ENCODE measurements at places on chromosomes 11 and 22.
A peak's percentile ranks its signal among the peaks of the same experiment; 100 is the strongest.

DNA sequence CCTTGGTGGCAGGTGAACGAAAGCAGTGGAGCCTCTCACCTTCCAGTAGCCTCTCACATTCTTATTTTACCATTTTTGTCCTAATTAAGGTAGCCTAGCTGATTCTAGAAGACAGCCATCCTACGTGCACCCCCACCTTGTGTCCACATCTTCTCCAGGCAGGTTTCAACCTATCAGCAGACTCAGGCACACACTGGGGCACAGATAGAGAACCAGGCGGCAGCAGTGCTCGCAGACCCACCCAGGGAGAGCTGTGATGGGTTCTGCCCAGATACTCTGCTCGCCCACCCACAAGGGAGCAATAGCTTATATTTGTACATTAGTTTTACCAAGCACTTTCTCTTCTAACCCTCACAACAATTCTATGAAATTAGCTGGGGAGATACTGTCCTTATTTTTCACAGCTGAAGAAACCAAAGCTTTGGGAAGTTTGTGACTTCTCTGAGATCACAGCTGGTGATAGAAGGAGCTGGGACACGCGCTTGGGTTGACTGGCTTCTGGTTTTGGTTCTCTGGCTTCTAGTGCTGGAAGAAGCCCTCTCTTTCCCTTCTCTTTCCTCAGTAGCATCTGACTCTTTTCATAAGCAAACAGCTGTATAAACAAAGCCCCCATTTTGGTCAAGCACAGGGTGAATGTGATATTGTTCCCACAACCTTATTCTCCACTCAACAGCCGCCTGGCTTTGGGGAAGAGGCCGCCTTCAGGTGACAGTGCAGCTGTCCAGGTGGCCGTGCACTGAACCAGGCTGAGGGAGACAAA lies 36.9 kb downstream of the PPP2R1B start:
- DNase-seq = no peak

- DNase-seq = no peak
Measured at GRCh38 chr11:68053117-68053516, 14.3 kb downstream of the TCIRG1 start.

GRCh38 chr22:19888131-19888746 lies 33.6 kb upstream of the GNB1L start:
- peak; percentile 15 for DNase-seq

DNA sequence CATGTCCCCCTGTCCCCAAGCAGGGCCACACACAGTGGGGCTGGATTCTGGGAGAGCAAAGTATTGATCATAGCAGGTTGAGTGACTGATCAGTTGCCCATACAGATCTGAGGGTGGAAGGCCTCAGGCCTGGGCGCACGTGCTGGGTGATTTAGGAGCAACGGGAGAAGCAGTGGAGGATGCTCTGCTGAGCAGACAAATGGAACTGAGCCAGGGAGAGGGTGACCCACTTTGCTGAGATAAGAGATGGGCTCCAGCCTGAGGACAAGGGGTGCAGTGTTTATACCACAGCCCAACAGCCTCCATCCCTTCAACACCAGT lies 15.0 kb downstream of the GNAZ start:
- DNase-seq = no peak

DNA sequence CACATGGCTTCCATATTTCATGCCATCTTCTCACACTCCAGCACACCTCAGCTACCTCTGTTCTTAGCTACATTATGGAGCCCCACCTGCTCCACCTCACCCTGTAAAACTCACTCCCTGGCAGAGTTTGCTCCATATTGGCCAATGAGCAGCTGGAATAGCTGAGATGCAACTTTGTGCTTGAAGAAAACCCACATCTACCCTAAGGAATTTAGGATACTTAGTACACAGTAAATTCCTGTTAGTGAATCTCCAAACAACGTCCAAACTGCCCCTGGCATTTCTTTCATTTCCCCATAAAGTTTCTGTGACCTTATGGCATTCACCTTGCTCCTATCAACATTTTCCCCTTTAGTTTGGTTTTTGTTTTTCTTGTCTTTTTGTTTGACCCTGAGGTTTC lies 2.2 kb upstream of the VWCE start:
- no peak for DNase-seq

GRCh38 chr11:119752946-119753345 lies 23.9 kb upstream of the NECTIN1 start:
- no peak for DNase-seq

- no peak for DNase-seq
Measured at GRCh38 chr11:11657218-11657955, 35.6 kb upstream of the GALNT18 start.

- DNase-seq = no peak
Measured at GRCh38 chr11:125364121-125364826, 131.8 kb downstream of the FEZ1 start.

DNA sequence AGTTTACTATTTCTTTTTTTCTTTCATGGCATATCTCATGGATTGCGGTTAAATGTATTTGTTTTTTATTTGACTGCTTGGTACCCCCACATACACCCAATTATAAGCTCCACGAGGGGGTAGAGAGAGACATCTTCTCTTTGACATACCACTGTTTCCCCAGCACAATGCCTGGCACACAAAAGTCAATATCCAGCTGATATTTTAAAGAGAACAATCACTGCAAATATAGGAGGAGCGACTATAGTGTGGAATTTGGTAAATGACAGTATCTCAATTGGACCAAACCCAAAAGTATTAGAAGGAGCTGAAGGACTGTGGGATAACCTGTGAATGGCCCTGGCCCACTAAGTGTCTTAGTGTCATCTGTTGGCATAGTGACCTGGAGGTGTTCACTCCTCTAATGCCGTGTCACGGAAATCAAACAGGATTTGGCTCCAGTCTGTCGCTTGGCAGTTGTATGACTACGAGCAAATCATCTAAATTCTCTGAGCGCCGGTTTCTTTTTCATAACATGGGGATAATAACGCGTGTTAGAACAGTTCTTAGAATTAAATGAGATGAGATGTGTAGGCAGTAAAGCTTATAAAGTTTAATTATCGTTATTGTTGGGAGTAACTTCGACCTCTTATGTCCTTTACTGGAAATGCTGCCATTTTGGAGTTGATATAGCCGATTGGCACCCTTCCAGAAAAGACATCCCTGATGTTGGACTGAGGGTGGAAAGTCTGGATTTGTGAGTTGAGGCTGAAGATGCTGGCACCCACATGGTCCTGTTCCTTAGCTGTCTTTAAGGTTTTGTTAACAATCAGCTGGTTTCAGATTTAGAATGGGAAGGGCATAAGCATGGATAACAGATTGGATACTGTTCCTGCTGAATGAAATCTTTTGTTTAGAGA lies 144.5 kb downstream of the DBX1 start:
- no peak for DNase-seq

DNA sequence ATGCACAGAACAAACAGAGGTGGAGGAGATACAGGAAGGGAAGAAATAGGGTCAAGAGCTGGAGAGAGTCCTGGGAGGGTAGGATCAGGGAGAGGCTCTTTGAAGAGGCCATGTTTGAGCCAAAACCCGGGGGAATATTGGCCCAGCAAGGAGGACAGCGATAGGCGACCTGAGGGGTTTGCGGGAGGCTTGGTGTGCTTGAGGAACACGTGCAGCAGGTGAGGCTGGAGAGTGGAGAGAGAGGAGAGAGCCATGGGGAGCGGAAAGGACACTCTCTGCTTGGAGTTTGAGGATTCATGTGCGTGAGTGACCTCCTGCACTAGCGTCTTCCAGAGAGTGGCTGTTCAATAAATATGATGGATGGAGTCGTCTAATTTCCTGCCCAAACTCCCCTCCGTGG lies 4.7 kb upstream of the B3GAT1 start:
- DNase-seq = no peak

- DNase-seq = no peak
Measured at GRCh38 chr11:112881461-112881860, 79.8 kb upstream of the NCAM1 start.

Measured in CD4-positive, alpha-beta T cell treated with Interleukin-15 for 1 hour (primary cell).